ENCODE measurements at places on chromosomes 6 and 20.

- peak overlapping the region; percentile 73 for H3K27ac ChIP-seq
- DNase-seq = no peak
- H3K27me3 ChIP-seq = no peaks in the 10 kb centered on the region
- peaks cover 25% of the 10 kb centered on the region for H3K4me1 ChIP-seq
Measured at GRCh38 chr6:109292983-109293586, 89.2 kb downstream of the CD164 start.

DNA sequence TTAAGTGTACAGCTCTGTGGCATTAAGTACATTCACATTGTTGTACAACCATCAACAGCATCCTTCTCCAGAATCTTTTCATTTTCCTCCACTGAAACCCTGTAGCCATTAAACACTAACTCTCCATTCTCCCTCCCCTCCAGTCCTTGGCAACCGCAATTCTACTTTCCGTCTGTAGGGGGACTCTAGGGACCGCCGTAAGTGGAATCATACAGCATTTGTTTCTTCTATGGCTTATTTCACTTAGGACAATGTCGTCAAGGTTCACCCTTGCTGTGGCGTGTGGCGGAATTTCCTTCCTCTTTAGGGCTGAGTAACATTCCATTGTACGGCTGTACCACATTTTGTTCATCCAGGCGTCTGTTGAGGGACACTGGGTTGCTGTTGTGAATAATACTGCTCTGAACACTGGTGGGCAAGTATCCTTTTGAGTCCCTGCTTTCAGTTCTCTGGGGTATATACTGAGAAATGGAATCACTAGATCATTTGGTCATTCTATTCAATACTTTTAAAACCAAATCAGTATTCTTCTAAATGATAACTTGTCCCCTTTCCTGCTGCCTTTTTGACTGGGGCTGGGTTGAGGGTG, 50.7 kb downstream of the PPP1R3G start:
- H3K27me3 ChIP-seq = no peaks in the 10 kb centered on the region
- peaks cover 13% of the 10 kb centered on the region for H3K4me1 ChIP-seq
- no peak for DNase-seq
- H3K4me3 ChIP-seq = no peak overlapping the region

GRCh38 chr6:156256161-156256560, 521.0 kb upstream of the ARID1B start:
- no peak overlapping the region for H3K4me3 ChIP-seq
- no peaks in the 10 kb centered on the region for H3K27me3 ChIP-seq
- no peak overlapping the region for H3K27ac ChIP-seq
- DNase-seq = no peak
- H3K4me1 ChIP-seq = no peaks in the 10 kb centered on the region

- H3K27ac ChIP-seq = no peak overlapping the region
- no peak for DNase-seq
- H3K4me3 ChIP-seq = no peak overlapping the region
- H3K27me3 ChIP-seq = no peaks in the 10 kb centered on the region
Measured at GRCh38 chr6:164753517-164753916, 555.9 kb downstream of the C6orf118 start.

DNA sequence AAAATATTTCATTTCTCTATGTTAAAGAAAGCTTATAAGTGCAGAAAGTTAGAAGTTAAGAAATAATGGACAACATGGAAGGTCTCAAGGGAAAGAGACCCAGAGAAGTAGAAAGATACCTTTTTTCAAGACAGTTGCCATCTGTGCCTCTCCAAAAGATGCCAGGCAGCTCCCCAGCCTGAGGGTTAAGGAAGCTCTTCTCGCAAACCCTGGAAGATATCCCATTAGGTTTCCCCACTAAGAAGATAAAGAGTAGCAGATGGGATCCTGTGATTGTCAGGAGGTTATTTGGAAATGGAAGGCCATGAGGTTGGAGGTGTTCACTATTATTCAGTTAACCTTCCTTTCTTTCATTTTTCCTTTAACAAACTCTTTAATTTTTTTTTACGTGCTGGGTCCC, 110.1 kb upstream of the SIM1 start:
- no peaks in the 10 kb centered on the region for H3K4me1 ChIP-seq
- H3K27ac ChIP-seq = no peak overlapping the region

GRCh38 chr20:38617011-38617829, 15.6 kb downstream of the ARHGAP40 start:
- DNase-seq = no peak
- H3K27me3 ChIP-seq = peaks cover 12% of the 10 kb centered on the region
- no peaks in the 10 kb centered on the region for H3K36me3 ChIP-seq
- H3K4me1 ChIP-seq = no peaks in the 10 kb centered on the region

DNA sequence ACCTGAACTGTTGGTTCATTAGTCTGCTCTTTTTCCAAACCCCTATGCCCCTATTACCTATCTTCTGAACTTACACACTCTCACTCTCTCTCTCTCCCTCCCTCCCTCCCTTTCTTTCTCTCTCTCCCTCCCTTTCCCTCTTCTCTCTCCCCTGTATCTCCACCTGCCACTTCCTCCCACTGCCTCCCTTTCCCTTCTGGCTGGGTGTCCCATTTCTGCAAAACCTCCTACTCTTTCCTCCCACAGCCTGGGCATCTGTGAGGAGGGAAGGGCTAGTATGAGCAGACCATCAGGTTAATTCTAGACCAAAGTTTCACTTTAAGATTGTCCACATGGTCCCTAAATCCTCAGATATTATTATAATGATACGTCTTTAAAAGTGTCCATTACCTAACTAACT, 95.1 kb downstream of the TMEM200A start:
- H3K4me1 ChIP-seq = no peaks in the 10 kb centered on the region
- H3K27ac ChIP-seq = no peak overlapping the region
- H3K4me3 ChIP-seq = no peak overlapping the region
- no peaks in the 10 kb centered on the region for H3K36me3 ChIP-seq
- no peaks in the 10 kb centered on the region for H3K27me3 ChIP-seq

DNA sequence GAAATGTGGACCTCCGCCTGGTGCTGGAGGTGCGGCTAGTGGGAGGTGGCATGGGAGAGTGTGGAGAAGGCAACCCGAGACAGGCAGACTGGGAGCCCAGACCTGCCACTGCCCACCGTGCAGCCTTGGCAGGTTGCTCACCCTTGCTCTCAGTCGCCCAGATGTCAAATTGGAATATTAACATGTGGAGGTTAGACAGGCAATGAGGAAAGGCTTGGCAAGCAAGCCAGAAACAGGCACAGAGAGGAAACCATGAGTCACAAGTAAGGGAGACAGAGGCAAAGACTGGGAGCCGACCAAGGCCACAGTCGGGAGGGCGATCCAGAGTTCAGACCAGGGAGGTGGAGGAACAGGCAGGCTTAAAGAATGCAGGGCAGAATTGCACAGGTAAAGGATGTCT, 178.2 kb downstream of the FOXC1 start:
- no peaks in the 10 kb centered on the region for H3K36me3 ChIP-seq
- H3K4me3 ChIP-seq = no peak overlapping the region
- no peaks in the 10 kb centered on the region for H3K27me3 ChIP-seq
- no peak overlapping the region for H3K27ac ChIP-seq

- no peaks in the 10 kb centered on the region for H3K36me3 ChIP-seq
- H3K27me3 ChIP-seq = no peaks in the 10 kb centered on the region
- H3K4me3 ChIP-seq = no peak overlapping the region
- peaks cover 15% of the 10 kb centered on the region for H3K4me1 ChIP-seq
- no peak for DNase-seq
- H3K27ac ChIP-seq = no peak overlapping the region
Measured at GRCh38 chr6:170040115-170040500, 250.8 kb downstream of the DLL1 start.

DNA sequence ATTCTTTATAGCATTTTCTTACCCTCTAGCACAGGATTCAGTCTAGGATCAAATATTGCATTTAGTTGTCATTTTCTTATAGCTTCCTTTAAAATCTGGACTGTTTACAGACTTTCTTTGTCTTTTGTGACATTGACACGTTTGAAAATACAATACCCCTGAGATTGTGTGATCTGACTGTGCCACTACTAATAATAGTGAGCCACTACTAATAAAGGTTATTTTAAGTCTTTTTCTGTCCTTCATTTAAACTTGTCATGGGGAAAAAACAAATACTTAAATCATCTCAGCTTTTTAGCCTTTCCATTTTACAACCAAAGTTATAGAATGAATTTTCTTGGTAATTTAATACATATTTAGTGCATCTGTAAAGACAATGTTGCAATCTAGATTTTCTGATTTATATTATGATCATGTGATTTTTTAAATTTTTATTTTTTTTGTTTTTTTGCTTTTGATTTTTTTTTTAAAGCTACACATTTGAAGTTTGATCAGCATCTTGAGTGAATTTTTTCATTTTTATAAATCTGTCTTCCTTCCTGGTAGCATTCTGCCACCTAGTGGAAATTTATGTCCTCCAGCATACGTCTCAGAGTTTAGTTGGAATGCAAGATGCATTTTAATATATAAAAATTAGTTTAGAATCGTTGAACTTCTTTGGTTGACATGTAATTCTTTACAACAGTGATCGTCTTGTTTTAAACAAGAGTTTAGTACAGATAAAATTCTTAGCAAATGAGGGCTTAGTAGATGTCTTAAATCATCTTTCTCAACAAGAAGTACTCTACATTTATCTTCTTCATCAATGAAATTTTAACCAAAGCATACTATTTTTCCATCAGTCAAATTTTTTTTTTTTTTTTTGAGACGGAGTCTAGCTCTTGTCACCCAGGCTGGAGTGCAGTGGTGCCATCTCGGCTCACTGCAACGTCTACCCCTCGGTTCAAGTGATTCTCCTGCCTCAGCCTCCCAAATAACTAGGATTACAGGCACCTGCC, 119.4 kb downstream of the NCOA3 start:
- peaks cover 16% of the 10 kb centered on the region for H3K4me1 ChIP-seq
- H3K27ac ChIP-seq = no peak overlapping the region
- DNase-seq = no peak
- no peaks in the 10 kb centered on the region for H3K27me3 ChIP-seq

DNA sequence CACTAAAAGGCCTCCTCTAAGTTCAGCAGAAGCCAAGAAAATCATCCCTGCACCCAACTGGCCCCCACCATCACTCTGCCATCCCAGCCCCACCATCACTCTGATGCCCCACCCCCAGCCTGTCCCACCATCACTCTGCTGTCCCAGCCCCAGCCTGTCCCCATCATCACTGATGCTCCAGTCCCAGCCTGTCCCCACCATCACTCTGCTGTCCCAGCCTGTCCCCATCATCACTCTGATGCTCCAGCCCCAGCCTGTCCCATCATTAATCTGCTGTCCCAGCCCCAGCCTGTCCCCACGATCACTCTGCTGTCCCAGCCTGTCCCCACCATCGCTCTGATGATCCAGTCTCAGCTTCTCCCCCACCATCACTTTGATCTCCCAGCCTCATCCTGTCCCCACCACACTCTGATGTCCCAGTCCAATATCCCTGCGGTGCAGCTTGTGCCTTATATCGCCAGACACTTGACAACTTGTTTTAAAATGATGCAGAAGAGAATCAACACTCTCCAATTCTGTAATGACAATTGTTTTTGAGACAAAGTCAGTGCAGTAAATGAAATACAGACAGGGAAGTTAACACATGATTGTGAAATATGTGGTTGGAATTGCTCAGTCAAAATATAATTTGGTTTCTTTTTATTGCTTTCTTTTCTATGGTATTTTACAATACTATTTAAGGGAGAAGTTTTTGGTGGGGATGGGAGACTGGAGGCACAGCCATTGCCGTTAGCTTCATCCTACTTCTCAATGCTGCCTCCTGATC, 100.8 kb downstream of the TNFAIP3 start:
- no peaks in the 10 kb centered on the region for H3K4me1 ChIP-seq
- no peak overlapping the region for H3K27ac ChIP-seq
- H3K27me3 ChIP-seq = no peaks in the 10 kb centered on the region
- no peaks in the 10 kb centered on the region for H3K36me3 ChIP-seq
- no peak for DNase-seq

GRCh38 chr6:15657290-15657689, 5.5 kb downstream of the DTNBP1 start:
- no peak overlapping the region for H3K27ac ChIP-seq
- peaks cover 12% of the 10 kb centered on the region for H3K4me1 ChIP-seq
- H3K27me3 ChIP-seq = no peaks in the 10 kb centered on the region
- DNase-seq = no peak

DNA sequence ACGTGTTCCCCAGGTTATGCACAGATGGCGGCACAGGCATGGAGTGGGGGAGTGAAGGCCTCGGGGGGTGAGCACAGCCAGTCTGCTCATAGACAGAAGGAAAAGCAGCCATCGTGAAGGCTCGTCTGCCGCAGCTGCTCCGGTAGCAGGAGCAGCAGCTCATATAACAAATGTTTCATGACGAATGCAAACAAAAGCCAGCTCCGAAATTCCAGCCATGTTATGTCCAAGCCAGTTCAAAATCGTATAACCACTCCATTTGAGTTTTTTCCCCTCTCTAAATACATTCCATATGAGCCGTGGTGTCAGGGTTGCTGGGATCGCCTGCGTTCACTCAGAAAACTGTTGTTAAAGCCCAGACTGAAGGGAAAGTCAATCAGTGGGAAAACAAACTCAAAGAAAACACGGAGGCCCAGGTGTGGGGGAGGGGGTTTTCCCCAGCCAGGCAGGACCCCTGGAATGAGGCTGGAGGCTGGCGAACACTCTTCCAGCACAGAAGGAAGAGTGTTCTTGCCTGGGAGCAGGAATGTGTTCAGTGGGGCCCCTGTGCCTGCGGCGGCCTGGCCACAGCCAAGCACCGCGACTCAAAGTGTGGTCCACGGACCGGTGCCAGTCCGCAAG, 280.4 kb upstream of the TAB2 start:
- no peak overlapping the region for H3K27ac ChIP-seq
- no peaks in the 10 kb centered on the region for H3K27me3 ChIP-seq
- H3K36me3 ChIP-seq = no peaks in the 10 kb centered on the region
- H3K4me1 ChIP-seq = no peaks in the 10 kb centered on the region
- H3K4me3 ChIP-seq = peak overlapping the region; percentile 51
- DNase-seq = no peak

DNA sequence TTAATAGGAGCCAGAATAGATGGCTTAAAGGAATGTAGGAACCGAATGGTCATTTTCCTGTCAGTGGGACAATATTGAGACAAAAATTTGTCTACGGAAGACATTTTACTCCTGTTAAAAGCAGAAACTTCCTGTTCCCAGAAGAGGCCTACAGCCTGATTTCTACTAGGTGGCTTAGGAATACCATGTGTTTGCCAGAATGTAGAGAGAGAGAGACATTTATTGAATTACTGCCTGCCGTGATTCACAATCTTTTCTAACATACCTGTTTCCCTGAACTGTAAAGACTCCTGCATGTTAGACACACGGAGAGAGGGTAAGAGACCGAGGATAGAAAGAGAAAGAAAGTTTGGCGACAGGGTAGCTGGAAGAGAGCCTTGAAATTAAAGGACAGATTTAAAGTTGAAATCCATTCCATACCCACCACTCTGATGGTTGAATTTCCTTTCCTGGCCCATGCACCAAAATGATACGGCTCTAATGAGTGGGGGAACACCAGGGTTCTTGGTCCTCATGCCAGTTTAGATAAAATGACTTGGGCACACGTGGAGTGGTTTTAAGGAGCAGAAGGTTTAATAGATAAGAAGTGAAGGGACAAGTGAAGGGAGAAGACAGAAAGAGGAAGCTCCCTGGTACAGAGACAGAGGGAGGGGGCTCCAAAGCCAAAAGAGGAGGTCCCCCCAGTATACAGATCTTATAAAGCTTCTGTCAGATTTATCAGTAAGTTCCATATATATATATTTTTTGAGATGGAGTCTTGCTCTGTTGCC, 22.5 kb downstream of the NCOA3 start:
- H3K27ac ChIP-seq = no peak overlapping the region
- H3K4me3 ChIP-seq = no peak overlapping the region
- H3K36me3 ChIP-seq = no peaks in the 10 kb centered on the region
- peaks cover 2% of the 10 kb centered on the region for H3K4me1 ChIP-seq
- no peak for DNase-seq
